ENCODE measurements at places on chromosomes 5 and 9. TPM values are rescaled to one million over a fixed set of nuclear protein-coding genes. Genes with fewer than 3 reads are reported as not detected.

Gene PCDHB8
- 0.62 TPM for total RNA-seq

Gene ELOVL7
- total RNA-seq, result under 0.01 TPM

Gene EPB41L4B
- under 0.01 TPM for total RNA-seq

Gene TAF1L
- total RNA-seq, result under 0.01 TPM

Gene NPDC1
- 28.4 TPM for total RNA-seq

Gene OTP
- not detected for total RNA-seq

Gene HDHD3
- 2.9 TPM for total RNA-seq

Gene C5orf34
- 3.4 TPM for total RNA-seq

Gene RASEF
- 0.06 TPM for total RNA-seq

Gene ADAMTS19
- 0.26 TPM for total RNA-seq

Gene TLE1
- 24.8 TPM for total RNA-seq

Gene EPB41L4A
- total RNA-seq, result 11.9 TPM

Gene SMIM32
- total RNA-seq, result not detected

Gene FOXD4L4
- 0.26 TPM for total RNA-seq

Gene SLC9A3
- 0.68 TPM for total RNA-seq

Gene ASPN
- total RNA-seq, result 19.8 TPM

Gene JAKMIP2
- 0.92 TPM for total RNA-seq

Gene SPATA9
- total RNA-seq, result not detected

Gene GARIN3
- not detected for total RNA-seq

Gene FOXD4
- 0.06 TPM for total RNA-seq

Gene UHRF2
- 178 TPM for total RNA-seq

Gene GOLGA2
- 190 TPM for total RNA-seq

Gene SPATA31D3
- total RNA-seq, result not detected

Gene ZFP2
- total RNA-seq, result 0.92 TPM

Gene ALDOB
- not detected for total RNA-seq

Gene PCSK1
- 0.81 TPM for total RNA-seq

Gene NR2F1
- total RNA-seq, result 5.2 TPM

Gene GNA14
- total RNA-seq, result 4.4 TPM

Gene IL33
- total RNA-seq, result 180 TPM

Gene ORM2
- not detected for total RNA-seq

Gene SOWAHA
- not detected for total RNA-seq

Gene CTSV
- total RNA-seq, result 0.26 TPM

Gene DDX4
- total RNA-seq, result not detected

Gene FAM219A
- 5.9 TPM for total RNA-seq

Gene WNT8A
- total RNA-seq, result not detected

Gene CDKN2B-AS1
- total RNA-seq, result 5.2 TPM

Gene GARNL3
- total RNA-seq, result 7.7 TPM

Gene PCDHA10
- total RNA-seq, result under 0.01 TPM

Gene INVS
- total RNA-seq, result 30.7 TPM

Gene MOCS2
- total RNA-seq, result 41.3 TPM

Gene PCDHA2
- total RNA-seq, result 0.06 TPM
